ENCODE measurements at places on chromosomes 2 and 18.

- DNase-seq, result no peak
These were observed 47.0 kb upstream of the PARD3B start for GRCh38 chr2:204498291-204498690.

DNA sequence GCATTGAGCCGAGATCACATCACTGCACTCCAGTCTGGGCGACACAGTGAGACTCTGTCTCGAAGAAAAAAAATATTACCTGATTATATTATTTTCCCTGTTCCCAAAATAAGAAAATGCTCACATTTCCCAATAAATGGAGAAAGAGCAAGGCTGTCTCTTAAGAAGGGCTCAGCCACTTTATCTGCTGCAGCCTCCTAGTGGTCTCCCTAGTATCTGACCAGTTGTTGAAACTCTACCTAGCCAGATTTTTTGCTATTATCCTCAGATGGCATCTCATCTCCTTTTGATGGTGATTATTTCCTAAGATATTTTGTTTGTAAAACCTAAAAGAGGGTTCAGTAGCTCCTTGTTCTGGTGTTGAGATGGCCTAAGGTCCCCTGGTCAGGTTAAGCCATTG is 114.3 kb downstream of the TPGS2 start:
- DNase-seq, result no peak

GRCh38 chr2:98458667-98459380 is 14.2 kb downstream of the INPP4A start:
- no peak for DNase-seq

DNA sequence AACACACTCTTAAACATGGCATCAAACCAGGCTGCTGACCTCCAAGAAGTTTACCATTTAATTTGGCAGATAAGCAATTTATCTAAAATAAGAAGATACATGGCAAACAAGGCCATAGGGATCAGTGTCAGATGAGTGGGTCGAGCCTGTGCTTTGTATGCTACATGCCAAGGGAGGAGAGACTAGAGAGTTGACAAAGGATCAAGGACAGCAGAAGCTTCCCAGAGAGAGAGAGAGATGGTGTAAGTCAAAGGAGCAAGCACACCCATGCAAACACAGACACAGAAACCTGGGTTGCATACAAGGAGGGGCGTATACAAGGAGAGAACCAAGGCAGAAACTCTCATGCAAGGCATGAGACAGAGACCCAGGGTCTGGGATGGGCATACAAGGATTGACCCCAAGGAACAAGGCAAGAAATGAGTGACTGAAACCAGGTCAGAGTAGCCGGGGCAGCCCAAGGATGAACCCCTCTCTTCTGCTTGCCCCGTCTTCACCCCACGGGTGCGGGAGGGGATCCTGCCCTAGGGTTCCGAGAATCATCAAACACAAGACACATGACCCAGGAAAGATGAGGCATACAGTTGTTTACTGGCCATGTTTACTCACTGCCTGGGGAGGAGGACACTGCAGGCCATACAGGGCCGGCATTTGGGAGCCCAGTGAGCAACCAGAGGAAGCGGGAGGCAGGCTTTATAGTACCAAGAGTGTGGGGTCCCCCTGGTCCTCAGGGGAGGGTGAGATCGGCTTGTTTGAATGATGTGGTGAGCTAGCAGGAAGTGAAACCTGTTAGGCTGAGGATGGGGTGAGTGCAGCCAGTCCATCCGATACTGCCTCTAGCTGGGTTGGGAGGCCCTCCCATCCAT is 529.2 kb upstream of the ID2 start:
- no peak for DNase-seq

GRCh38 chr2:38185012-38185491 is 109.1 kb upstream of the CYP1B1 start:
- no peak for DNase-seq

DNA sequence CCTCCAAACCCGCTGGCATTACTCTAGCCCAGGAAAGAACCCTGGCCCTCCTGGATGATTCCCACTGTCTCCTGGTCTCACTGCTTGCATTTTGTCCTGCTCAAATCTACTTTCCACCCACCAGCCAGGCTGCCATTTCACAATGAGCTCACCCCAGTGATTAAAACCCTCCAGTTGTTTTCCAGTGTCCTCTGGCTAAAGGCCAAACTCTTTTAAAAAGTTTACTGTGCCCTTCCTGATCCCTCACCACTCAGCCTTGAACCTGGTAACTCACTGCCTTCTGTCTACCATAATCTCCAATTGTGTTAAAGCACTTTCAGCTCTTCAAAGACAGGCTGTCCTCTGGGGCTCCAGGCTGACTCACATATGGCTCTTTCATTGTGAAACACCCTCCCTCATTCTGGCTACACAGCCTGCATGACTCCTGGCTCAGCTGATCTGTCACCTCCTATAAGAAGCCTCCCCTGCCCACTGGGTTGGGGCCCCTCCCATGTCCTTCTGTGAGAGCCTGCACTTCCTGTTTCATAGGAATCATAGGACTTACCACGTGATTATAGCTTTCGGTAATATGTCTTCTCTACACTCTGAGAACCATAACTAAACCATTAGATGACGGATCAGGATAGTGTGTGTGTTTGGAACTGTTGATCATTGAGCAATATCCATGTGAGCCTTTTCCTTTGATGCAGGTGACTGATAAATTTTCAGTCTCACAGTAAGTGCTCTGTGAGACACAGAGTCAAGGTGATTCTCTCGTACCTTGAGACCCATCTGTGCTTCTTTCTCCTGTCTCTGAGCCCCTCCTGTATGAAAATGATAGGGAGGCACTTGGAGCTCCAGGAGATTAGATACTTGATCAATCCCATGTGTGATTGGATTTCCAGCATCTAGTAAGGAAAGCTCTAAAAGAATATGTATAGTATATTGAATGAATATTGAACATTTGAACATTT is 590.8 kb upstream of the ID2 start:
- DNase-seq, result no peak

- DNase-seq, result no peak
These were observed 9.4 kb downstream of the SH3RF3 start for GRCh38 chr2:109138449-109138848.

GRCh38 chr2:214005337-214005736 is 405.5 kb upstream of the VWC2L start:
- DNase-seq, result no peak

GRCh38 chr2:231218366-231218765 is 19.9 kb downstream of the ARMC9 start:
- no peak for DNase-seq

GRCh38 chr2:239371726-239372686 is 28.8 kb downstream of the HDAC4 start:
- DNase-seq, result no peak
